ENCODE measurements at places on chromosomes 5 and 9.

DNA sequence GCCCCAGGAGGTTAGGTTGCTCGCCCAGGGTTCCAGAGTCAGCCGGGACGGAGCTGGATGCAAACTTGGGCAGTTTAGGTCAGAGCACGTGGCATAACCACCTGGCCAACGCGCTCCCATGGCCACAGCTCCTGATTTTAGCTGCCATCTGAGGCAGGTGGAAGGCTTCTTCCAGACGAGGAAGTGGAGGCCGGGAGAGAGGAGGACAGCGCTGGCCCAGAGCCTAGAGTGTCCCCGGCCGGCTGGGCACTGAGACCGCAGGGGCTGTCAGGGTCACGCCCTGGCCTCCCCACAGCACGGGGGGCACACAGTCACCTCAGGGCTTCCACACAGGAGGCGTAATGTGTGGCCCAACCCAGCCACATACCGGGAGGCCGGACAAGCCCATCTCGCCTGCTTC lies 16.1 kb upstream of the PHYKPL start:
- no peak for DNase-seq

- no peak for DNase-seq
These were observed 3.5 kb upstream of the PRDM12 start for GRCh38 chr9:130660683-130661450.

DNA sequence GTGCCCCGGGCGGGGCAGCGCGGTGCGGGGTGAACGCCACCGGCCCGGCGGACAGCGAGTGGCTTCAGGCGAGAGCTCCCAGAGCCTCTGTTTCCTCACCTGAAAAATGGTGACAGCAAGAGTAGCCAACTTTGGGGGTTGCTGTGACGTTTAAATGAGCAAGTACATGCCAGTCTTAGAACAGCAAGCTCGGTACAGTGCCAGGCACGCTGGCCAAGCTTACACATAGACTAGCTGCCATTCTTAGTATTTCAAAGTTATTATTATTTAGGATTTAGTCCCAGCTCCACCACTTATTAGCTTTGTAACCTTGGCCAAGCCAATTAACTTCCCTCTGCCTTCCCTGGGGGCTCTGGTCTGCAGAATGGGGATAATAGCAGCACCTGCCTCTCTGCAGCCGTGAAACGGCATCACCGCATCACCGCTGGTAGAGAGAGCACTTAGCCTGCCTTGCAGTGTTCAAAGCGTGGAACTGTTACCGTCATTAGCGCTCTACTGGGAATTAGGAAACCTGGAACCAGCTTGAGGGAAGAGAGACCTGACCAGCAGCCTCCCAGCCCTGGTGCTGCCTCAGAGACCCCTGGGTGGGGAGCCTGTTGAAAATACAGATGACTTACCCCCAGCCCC lies at the start of gene C9orf50:
Gene C9orf50 (minus strand): TSS at position 433 of the 627 bp plus-strand sequence. CDS start 527 bp downstream, outside the sequence.
- no peak for DNase-seq

- DNase-seq, result no peak
These were observed 25.5 kb downstream of the ESM1 start for GRCh38 chr5:54959673-54960418.

GRCh38 chr5:122772446-122772845 lies 2.4 kb upstream of the SNX2 start:
- DNase-seq, result no peak

- no peak for DNase-seq
These were observed 36.8 kb upstream of the RNF38 start for GRCh38 chr9:36436909-36437308.

DNA sequence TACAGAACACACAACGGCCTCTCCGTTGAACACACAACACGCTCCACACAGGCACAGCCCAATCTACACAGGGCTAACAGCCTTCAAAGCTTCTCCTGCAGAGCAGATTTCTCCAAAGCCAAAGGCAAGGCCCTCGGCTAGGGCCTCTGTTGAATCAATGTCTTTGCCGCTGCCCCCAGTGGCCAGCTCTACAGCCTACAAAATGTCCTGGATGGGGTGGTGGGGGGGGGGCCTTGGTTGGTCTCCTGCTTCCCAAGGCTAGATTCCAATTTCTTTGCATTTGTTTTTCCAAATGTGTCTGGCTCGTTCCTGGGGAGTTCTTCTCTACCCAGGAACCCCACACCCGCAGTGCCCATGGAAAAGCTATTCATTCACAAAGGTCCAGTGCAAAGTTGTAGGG lies 167.2 kb downstream of the PAX5 start:
- no peak for DNase-seq

GRCh38 chr5:74546796-74547195 lies 93.7 kb downstream of the ENC1 start:
- DNase-seq, result no peak

DNA sequence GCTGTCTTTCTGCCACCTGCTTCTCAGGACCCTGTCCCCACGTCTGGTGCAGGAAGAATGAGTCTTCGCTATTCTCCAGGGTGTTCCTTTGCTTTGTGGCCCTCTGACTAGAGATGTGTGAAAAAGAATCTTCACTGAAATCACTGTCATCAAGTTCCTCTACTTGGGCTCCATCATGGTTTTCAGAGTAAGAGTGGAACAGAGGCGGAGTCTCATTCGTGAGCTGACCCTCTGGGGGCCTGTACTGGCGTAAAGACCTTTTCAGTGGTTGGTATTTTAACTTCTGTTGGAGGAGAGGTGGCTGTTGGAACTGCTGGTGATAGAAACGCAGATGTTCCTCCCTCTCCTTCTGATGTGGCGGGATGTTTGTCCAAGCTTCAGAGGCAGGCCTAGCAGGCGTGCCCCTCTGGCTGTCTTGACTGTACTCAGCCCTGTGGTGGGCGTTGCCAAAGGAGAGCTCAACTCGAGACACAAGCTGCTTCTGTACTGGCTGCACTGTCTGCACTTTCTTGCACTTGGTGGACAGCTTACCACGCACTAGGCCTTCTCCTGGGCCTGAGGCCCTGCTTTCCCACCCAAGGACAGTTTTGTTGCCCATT lies 72.0 kb downstream of the KIF24 start:
- no peak for DNase-seq

GRCh38 chr5:142617416-142618129 lies 68.3 kb downstream of the FGF1 start:
- no peak for DNase-seq

- no peak for DNase-seq
These were observed 59.6 kb upstream of the LIFR start for GRCh38 chr5:38615981-38616451.

DNA sequence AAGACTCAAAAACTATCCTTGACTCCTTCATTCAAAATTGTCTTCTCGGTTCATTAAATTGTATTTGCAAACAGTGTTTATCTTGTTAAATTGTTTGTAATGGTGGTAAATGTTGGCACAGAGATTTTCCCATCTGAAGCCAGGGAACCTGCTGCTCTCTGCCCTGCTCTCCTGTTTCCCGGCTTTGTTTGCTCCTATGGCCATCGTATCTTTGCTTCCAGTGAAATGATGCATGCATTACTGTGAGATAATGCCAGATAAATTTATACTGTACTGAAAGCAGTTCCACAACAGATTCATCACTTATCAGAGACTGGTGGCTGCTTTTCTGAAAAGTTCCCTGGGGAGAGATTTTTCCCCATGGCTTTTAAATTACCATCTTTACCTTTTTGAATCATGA lies 81.4 kb downstream of the CD180 start:
- DNase-seq, result no peak
